ENCODE measurements at places on chromosomes 13 and 19.
A peak's percentile ranks its signal among the peaks of the same experiment; 100 is the strongest.

- no peaks in the 10 kb centered on the region for H3K4me1 ChIP-seq
- H3K36me3 ChIP-seq = no peaks in the 10 kb centered on the region
- no peak overlapping the region for H3K27ac ChIP-seq
- H3K27me3 ChIP-seq = no peaks in the 10 kb centered on the region
Measured at GRCh38 chr13:108981407-108981806, 352.0 kb downstream of the MYO16 start.

DNA sequence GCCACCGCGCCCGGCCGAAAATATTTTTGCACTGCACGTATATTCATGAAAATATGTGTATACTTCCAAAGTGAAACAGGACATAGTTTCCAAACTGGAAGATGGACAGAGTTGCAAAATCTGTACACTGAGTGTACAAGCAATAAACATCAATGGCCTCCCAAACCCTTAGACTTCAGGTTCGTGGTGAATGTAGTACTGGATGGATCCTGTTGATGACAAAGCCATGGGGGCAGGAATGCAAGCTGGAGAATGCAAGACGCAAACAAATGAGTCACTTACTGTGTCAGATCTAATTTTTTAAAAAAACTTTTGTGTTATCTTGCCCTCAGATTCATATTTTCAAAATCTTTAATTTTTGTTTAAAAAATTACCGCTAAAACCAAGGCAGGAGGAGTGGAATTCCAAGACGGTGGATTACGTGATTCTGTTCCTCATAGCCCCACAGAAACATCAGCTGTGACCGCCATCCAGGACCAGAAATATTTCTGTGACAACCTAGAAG, 12.7 kb upstream of the LILRA2 start:
- no peaks in the 10 kb centered on the region for H3K36me3 ChIP-seq
- H3K4me1 ChIP-seq = no peaks in the 10 kb centered on the region
- no peak overlapping the region for H3K4me3 ChIP-seq
- no peak for DNase-seq
- no peak overlapping the region for H3K27ac ChIP-seq

DNA sequence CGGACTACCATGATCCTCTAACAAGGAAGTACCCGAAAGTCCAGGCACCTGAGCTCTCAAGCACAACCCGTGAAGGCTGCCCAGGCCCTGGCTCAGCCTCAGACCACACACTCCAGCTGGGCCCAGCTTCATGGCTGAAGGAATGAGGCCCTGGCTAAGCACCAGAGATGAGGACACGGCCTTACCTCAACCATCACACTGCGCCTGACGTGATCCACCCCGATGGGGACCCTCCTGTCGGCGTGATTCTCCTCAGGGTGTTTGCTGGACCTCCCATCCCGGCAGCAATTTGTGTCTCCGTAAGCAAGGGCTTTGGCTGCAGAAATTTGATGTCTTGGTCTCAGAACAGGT, 56.5 kb downstream of the F2RL3 start:
- H3K27me3 ChIP-seq = no peaks in the 10 kb centered on the region
- no peak overlapping the region for H3K4me3 ChIP-seq
- H3K27ac ChIP-seq = no peak overlapping the region
- no peaks in the 10 kb centered on the region for H3K4me1 ChIP-seq
- no peaks in the 10 kb centered on the region for H3K36me3 ChIP-seq

DNA sequence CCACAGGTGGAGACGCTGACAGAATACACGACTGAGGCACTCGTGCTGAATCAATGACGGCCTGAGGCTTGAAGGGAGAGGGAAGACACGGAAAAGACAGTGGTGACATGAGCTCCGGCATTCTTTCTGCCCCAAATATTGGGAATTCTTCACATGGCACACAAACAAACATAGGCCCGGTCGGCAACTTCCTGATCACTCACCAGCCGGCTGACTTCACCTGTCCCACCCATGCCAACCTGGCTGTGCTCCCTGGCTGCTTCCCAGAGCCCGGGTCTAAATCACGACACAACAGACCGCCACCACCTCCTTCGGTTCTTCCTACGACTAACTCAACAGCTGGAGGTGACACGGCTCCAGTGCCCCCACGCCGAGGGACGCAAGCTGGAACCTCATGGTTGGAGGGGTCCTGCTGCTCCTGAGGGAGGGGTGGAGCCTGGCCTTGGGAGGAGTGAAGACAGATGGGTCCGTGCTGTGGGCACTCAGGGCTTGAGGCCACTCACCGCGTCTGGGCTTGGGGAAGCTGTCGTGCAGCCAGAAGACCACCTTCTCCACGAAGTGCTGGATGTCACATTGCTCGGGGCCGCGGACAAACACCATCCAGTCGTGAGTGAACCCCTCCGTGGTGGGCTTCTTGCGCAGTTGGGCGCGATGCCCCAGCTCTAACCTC, 9.6 kb downstream of the MLLT1 start:
- H3K4me1 ChIP-seq = peaks cover 2% of the 10 kb centered on the region
- H3K27ac ChIP-seq = peak overlapping the region; percentile 16
- no peak overlapping the region for H3K4me3 ChIP-seq
- no peaks in the 10 kb centered on the region for H3K27me3 ChIP-seq
- DNase-seq = no peak
- H3K36me3 ChIP-seq = peaks cover 20% of the 10 kb centered on the region

DNA sequence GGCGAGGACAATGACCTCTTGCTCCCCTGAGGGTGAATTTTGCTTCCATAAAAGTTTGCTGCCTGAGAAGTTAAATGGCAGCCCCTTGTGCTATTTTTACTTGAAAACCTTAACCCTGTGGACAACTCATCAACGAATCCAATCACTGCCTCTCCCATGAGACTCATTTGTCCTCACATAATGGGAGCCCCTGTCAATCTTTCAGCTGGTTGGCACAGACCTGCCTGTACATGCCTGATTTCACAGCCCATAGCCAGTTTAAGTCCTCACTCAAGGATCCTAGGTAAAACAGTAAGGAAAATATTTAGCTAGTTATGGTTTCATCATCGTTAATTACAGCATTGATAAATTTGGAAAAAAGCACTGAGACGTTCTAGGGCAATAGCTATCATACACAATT, 207.4 kb downstream of the NHLRC3 start:
- H3K36me3 ChIP-seq = no peaks in the 10 kb centered on the region
- H3K4me3 ChIP-seq = no peak overlapping the region
- no peak for DNase-seq

DNA sequence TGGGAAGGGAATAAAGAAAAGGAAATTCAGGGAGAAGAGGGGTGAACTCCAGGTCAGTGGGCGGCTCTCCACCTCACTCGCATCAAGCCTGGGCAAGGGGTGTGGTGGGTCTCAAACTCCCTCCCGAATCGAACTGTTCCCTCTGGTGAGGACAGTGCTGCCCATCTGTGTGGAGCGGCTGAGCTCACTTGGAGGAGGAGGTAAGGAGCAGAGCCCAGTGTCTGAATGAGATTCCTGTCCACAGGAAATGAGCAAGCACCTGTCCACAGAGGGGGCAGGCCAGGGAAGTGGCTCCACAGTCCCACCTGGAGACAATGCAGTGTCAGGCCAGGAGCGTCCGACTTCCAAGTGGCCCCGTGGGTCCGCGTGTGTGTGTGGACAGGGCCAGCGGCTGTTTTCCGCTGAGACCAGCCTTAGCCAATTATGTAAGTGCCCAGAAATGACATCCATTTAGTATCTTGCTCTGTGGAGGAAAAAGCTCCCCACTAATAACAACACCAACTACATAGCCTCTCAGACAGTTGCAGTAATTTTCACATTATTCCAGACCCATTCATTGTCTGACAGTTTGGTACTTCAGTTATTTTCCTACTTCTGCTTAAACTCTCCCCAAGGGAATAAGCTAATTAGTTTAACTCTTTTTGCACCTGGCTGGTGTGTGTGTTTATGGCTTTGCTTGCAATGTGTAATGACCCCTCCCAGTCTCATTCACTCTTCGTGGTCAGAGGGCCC, 114.6 kb downstream of the SOX1 start:
- DNase-seq = no peak
- no peaks in the 10 kb centered on the region for H3K36me3 ChIP-seq
- H3K27ac ChIP-seq = no peak overlapping the region
- no peaks in the 10 kb centered on the region for H3K4me1 ChIP-seq

DNA sequence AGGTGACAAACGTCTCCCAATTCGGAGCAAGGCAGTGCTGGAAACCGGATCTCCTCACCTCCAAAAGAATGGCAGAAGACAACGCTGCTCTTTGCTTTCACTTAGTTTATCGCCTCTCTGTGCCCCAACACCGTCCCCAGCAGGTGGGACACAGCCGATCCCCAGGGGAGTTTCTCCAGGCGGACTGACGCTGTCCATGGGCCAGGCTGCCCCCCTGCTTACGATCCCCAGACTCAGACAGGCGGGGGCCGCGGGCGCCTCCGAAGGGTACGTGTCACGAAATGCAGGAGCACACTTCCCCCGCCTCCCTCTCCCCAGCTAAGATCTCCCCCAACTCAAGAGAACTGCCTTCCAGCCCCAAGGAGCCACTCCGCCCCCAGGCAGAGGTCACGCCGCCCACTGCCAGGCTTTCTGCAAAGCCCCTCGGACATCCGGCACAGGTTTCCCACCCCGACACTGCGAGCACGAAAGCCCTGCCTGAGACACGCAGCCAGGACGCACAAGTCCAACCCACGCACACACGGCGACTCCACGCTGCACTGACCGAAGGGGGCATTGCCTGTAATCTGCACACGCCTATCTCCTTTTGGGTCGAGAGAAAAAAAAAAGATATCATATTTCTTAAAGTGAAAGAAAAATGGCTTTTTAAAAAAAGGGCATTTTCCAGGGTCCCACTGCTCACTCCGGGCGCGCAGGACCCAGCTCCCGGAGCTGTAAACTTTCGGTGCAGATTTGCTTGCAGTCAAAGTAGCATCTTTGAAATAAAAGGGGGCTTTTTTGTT, 2.0 kb downstream of the SPRY2 start:
- peaks cover 3% of the 10 kb centered on the region for H3K36me3 ChIP-seq
- peaks cover 14% of the 10 kb centered on the region for H3K4me1 ChIP-seq
- peaks cover 28% of the 10 kb centered on the region for H3K27me3 ChIP-seq

DNA sequence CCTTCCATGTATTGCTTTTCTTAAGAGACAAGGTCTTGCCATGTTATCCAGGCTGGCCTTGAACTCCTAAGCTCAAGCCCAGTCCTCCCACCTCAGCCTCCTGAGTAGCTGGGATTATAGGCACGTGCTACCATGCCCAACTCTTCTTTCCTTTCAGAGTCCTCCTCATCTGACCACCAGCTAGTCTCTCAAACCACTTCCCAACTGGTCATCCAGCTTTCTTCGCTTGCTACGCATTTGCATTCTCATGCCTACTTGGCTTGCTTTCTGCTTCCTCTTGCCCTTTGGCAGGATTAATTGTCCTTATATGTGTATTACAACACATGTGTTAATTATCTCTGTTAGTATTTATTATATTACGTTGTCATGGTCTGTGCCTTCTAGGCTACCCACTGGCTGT, 6.3 kb downstream of the GPR18 start:
- no peak overlapping the region for H3K27ac ChIP-seq
- H3K27me3 ChIP-seq = no peaks in the 10 kb centered on the region
- H3K36me3 ChIP-seq = peaks cover 54% of the 10 kb centered on the region
- H3K4me3 ChIP-seq = no peak overlapping the region
- H3K4me1 ChIP-seq = peaks cover 44% of the 10 kb centered on the region
- DNase-seq = no peak

GRCh38 chr19:47520343-47520806, 5.5 kb upstream of the NAPA start:
- peaks cover 12% of the 10 kb centered on the region for H3K27me3 ChIP-seq
- H3K4me3 ChIP-seq = no peak overlapping the region
- no peaks in the 10 kb centered on the region for H3K36me3 ChIP-seq

- H3K4me1 ChIP-seq = peaks cover 11% of the 10 kb centered on the region
- no peak overlapping the region for H3K4me3 ChIP-seq
- no peak for DNase-seq
- H3K27me3 ChIP-seq = peaks cover 36% of the 10 kb centered on the region
- no peaks in the 10 kb centered on the region for H3K36me3 ChIP-seq
- H3K27ac ChIP-seq = no peak overlapping the region
Measured at GRCh38 chr13:75486146-75487062, 4.4 kb upstream of the TBC1D4 start.

DNA sequence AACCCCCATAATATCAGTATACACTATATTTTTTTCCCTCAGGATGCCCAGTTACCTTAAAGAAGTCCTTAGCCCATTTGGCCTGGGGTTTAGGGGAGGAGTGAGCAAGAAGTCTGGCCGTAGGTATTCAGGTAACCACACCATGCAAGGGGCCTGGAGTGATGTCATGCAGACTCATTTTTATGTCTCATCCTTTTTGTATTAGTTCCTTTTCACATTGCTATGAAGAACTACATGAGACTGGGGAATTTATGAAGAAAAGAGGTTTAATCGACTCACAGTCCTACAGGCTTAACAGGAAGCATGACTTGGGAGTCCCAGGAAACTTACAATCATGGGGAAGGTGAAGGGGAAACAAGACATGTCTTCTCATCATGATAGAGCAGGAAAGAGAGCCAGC, 12.2 kb downstream of the TPP2 start:
- DNase-seq = no peak
- H3K27me3 ChIP-seq = no peaks in the 10 kb centered on the region
- H3K4me3 ChIP-seq = no peak overlapping the region
- peaks cover 72% of the 10 kb centered on the region for H3K36me3 ChIP-seq
- H3K27ac ChIP-seq = peak overlapping the region; percentile 77

Data from activated CD4-positive, alpha-beta memory T cell treated with anti-CD3 and anti-CD28 coated beads, Interleukin-2, amount 10 ng/mL, durations not matched to agents 7 days and 5 days (primary cell).